GM13977 (cell line): ENCODE measurements at places on chromosomes 6 and 20.

DNA sequence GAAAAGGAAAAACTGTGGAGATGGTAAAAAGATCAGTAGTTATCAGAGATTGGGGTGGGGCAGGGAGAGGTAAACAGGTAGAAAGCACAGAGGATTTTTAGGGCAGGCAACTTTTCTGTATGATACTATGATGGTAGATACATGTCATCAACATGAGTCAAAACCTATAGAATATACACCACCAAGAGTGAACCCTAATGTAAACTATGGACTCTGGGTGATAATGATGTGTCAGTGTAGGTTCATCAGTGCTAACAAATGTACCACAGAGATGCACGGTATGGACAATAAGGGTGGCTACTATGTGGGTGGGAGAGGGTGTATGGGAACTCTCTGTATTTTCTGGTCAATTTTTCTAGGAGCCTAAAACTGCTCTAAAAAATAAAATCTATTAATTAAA, 18.5 kb downstream of the PACSIN1 start:
- no peak for DNase-seq

GRCh38 chr6:41700463-41701347, 34.7 kb downstream of the TFEB start:
- no peak for DNase-seq

GRCh38 chr6:141956046-141956761, 176.5 kb upstream of the GJE1 start:
- no peak for DNase-seq

DNA sequence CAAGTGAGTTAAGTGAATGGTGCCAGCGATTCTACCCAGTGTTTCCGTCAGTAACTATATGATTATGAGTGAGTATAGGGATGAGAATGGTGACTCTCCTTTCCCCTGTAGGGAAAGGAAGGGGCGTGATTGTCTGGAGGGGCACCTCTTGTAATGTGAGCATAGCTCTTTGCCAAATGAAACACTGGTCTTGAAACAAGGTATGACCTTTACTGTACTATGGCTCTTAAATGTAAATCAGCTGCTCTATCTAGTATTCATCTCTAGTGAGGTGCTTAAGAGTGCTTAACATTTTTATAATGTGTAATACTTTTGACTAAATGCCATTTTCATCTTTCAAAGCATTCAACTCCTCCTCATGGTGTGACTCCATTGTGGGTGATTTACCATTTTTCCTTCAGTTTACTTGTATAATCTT, 11.0 kb downstream of the PANK2 start:
- no peak for DNase-seq

- no peak for DNase-seq
Measured at GRCh38 chr6:20441921-20442320, 40.2 kb downstream of the E2F3 start.

DNA sequence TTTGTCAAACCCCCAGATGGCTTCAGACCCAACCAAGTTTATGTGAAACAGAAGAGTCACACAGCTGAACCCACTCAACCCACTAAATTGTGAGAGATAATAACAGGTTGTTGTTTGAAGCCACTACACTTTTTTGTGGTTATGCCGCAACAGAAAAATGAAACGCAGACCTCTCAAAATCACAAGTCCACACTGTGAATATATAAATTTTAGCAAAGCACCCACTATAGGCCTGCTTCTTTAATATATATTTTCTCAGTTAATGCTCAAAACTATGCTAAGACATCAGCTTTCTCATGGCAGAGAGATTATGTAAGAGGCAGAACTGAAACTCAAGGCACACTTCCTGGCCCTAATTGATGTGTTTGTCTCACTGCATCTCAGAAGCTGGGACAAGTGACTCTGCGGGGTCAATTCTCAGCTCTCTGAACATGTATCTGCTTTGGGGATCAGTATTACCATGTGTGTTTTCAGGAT, 27.7 kb downstream of the MAP3K5 start:
- peak; percentile 44 for DNase-seq

- no peak for DNase-seq
Measured at GRCh38 chr6:39426073-39426456, 103.6 kb upstream of the KCNK16 start.

GRCh38 chr6:45965792-45966191, 49.9 kb downstream of the CLIC5 start:
- DNase-seq = no peak

- DNase-seq = no peak
Measured at GRCh38 chr6:44056392-44057237, 70.6 kb downstream of the MRPL14 start.

DNA sequence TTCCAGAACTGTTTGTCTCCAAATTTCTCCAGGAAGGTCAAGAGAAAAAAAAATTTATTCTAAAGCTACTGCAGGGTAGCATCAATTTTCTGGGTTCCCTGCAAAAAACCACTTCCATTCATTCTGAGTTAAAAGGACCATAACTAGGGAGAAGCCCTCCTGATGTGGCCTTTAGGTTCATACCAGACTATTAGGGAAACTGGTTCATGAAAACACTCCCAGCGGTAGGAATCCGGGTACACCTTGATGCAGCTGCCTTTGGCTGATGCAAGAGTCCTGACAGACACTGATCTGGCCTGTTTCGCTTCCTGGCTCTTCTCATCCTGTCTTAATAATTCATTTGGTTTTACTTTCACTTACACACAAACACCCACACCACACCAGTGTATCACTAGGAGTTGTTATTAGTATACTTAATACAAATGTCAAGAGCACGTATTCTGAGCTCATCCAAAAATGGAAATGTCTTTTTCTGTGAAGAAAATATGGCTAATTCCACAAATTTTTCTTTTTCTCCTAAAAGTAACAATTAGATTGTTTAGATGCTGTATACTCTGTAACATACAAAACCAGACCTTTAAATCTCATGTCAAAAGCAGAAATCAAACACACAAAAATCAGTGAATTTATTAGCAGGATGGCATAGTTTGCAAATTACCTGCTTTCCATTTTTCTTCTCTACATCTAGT, 38.4 kb upstream of the ARHGAP18 start:
- DNase-seq = peak; percentile 50

DNA sequence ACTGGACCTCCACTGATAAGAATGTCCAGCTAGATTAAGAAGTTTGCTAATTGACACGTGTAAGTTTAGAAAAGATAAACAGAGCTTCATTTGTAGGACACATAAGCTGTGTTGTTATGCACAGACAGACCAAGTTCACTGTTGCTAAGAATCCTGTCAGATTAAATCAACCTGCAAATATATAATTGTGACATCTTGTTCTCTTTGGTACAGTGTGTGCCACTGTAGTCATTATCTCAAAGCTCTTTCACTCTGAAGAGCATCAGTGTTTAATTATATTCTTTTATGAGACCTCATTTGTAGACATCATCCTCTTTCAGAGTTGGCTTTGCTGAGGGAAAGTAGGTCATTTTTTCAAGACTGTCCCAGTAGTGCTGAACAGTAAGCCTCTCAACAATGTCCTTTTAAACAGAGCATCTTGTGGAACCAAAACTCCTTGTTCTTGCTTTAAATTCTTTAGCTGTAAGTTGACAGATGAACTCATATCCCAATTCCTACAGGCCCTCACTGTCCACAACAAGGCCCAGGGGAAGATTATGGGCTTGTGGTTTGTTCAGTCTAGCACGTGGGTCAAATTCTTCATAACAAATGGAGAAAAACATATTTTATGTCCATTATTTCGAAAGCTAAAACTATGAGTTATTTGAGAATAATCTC, 252.4 kb downstream of the HDGFL1 start:
- DNase-seq = no peak

DNA sequence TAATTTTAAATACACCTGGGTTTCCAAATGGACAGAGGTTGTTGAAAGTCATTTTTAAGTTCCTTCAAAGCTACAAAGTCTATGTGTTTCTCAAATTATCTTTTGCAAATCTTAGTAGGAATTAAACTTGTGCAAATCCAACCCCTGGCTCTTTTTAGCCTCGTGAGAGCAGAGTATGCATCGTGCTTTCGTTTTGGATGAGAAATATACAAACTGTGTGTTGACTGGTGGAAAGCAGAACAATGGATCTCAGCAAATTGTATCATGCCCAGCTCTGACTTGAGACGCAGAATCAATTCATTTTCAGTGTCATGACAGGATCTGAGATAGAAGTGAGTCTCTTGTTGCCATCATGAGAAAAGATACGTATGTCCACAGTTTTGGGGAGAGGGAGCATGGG, 542.4 kb upstream of the FLRT3 start:
- no peak for DNase-seq

GRCh38 chr6:90466154-90466940, 120.5 kb downstream of the MAP3K7 start:
- no peak for DNase-seq

DNA sequence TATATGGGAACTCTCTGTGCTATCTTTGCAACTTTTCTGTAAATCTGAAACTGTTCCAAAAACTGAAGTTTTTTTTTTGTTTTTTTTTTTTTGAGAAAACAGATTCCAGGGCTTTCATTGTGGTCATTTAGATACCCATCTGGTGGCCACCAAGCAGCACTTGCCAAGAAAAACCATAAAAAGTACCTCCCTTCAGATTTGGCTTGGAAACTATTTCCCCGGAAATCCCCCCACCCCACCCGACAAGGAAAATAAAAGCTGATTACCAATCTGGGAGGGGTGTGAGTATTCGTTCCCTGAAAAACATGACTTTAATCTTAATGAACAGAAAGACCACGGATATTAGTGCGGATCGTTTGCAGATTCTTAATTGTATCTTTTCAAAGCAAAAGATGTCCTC, 1.9 kb downstream of the NFATC2 start:
- DNase-seq = no peak

GRCh38 chr20:52943185-52943841, 28.8 kb upstream of the TSHZ2 start:
- no peak for DNase-seq

- no peak for DNase-seq
Measured at GRCh38 chr20:38278131-38278530, 17.6 kb upstream of the KIAA1755 start.

- no peak for DNase-seq
Measured at GRCh38 chr6:128738112-128738511, 144.8 kb upstream of the LAMA2 start.

DNA sequence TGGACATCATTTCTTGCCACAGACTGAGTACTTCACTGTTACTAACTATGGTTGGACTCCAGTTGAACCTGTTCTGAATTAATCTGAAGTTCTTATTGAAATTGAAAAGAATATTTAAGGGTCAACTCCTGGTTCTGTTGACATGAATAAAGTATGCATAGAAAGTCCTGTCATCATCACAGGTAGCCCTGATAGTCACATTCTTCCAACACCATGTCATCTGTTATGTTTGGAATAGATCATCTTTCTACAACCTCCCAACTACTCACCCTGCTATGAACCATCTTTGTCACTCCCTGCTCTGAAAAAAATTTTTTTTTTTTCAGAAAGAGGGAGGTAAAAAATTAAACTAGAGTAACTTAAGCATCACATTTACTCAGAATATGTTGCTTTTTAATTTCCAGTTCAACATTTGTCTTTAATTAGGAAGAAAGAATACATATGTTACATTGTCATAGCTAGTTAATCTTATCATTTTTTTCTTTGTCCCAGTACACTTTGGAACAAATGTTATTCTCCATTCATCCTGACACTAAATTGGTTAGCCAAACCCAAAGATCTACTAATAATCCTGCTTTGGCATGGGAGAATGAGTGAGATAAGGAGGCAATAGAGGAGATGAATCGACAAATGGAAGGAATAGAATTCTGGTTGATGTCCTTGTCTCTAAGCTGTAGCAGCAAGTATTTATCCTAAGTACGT, 775.1 kb upstream of the NRSN1 start:
- DNase-seq = no peak

DNA sequence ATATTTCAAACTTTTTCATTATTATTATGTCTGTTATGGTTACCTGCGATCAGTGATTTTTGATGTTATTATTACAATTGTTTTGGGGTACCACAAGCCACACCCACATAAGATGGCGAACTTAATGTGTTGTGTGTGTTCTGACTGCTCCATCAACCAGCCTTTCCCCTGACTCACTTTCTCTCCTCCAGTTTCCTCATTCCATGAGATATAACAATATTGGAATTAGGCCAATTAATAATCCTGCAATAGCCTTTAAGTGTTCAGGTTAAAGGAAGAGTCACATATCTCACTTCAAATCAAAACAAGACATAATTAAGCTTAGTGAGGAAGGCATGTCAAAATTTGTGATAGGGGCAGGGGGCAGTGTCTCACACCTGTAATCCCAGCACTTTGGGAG, 16.3 kb upstream of the POPDC3 start:
- no peak for DNase-seq

DNA sequence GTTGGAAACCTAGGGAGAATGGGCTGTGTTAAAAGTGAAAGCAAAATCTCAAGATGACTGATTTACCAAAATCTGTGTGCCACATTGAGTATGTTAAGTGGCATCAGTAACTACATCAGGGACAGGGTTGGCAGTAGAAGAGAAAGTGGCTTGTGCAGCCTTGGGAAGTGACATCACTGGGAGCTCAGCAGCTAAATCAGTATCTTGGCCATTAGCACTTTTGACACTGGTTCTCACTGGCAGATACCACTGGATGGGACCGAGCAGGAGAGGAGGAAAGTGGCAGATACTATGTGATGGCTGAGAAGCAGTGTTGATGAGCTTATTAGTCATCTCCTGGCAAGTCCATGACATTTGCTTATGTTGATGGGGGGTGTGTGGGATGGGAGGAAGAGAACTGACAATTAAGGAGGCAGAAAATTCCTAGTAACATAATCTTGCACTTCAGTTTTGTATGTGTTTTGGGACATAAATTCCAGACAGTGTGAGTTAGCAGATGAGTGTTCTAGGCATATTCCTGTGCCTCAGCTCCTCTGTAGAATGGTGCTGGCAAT, 322.2 kb downstream of the SOX4 start:
- DNase-seq = no peak

DNA sequence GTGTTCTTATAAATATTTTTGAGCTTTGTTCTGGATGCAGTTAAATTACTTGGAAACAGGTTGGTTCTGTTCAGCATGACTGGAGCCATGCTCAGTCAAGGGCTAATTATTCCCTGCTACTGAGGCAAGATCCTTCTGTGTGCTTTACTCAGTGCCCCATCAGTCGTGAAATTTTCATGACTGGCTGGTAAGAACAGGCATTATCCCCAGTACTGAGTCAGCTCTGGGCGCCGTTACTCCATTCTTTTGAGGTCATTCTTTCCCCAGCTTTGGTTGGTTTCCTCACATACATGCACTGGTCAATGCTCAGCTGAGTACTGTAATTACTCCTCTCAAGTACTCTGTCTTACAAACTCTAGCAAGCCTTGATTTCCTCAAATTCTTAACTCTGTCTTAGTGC, 71.3 kb downstream of the CDKAL1 start:
- DNase-seq = no peak
